ENCODE measurements at places on chromosomes 3 and 15.

DNA sequence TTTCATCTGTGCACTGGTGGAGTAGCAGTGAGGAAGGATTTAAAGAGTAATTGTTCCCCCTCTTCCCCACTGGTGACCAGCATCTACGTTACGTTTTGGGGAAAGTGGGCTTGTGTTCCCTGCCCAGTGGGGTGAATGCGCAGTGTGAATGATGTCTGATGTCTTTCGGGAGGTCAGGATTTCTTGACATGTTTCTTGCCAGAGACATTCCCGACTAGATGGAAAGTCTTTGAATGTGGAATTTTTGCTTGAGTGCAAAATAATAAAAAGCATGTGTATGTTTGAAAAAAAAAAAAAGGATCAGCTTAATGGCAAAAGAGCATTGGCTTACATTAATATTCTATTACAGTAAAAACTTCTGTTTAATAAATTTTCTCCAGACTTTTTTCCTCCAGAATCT lies 632.2 kb downstream of the FOXP1 start:
- DNase-seq = no peak

DNA sequence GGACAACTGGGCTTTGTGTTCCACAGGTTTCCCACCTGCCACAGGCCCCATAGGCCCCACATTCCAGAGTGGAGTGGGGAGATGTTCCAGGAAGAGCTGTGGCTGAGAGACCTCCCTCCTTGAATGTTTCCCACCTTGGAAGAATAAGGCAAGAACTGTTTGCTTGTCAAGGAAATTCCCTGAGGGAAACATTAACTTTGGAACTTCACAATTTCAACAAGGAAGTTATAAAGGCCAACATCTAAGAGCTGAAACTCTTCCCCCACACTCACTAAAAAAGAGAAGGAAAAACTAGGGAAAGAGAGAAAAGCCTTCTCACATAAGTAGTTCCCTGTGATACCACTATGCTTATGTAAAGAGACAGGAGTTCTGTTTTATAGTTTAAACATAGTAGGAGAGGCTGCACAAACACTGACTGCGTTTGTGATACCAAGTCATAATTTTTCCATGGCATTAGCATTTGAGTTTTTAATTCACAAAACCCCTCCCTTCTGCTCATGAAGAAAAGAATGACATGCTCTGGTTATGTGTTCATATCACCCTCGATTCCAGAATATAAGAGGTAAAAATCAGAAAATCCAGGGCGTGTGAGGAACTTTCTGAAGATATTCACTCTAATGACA lies 39.8 kb upstream of the SPRED1 start:
- no peak for DNase-seq

DNA sequence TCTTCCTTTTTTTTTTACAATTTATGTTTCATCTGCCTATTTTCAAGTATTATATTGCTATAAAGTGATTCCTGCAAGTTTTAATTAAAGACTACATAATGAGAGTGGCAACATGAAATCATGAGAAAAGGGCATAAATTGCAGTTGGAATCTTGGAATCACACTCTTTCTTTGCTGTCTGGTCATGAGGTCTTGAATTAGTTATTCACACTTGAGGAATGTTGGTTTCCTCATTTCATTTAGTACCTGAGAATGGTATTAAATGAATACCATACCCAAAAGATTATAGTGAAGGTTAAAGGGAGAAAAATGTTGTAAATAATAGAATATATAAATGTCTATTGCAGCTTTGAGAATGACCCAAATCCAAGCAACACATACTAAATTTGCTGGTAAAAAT lies 25.8 kb upstream of the CNTN3 start:
- DNase-seq = no peak

DNA sequence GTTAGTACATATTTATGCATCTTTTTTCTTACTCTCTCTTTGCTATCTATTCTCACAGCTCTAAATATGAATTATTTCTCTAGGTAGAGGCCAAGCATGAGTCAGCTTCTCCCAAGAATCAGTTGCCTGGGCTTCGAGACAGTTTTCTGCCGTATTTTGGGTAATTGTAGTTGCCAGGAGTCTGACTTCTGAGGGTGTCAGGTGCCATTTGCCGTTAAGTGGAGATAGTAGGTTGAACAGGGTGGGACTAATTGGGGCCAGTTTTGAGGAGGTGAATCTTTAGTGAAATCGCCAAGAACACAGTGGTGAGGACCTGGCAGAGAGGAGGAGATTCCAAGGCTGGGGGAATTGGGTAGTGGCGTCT lies 7.8 kb upstream of the NRROS start:
- no peak for DNase-seq

- no peak for DNase-seq
Observed at GRCh38 chr3:11120091-11120805, 34.0 kb upstream of the HRH1 start.

GRCh38 chr15:59002418-59002859 lies 15.0 kb downstream of the RNF111 start:
- DNase-seq = no peak
